ENCODE measurements at places on chromosomes 4 and X.
A peak's percentile ranks its signal among the peaks of the same experiment; 100 is the strongest.

- DNase-seq = no peak
Observed at GRCh38 chr4:36133658-36134057, 110.7 kb downstream of the ARAP2 start.

- DNase-seq = peak; percentile 97
Observed at GRCh38 chr4:17030543-17030942, 132.1 kb upstream of the LDB2 start.

- no peak for DNase-seq
Observed at GRCh38 chr4:57187246-57187645, 77.1 kb upstream of the IGFBP7 start.

DNA sequence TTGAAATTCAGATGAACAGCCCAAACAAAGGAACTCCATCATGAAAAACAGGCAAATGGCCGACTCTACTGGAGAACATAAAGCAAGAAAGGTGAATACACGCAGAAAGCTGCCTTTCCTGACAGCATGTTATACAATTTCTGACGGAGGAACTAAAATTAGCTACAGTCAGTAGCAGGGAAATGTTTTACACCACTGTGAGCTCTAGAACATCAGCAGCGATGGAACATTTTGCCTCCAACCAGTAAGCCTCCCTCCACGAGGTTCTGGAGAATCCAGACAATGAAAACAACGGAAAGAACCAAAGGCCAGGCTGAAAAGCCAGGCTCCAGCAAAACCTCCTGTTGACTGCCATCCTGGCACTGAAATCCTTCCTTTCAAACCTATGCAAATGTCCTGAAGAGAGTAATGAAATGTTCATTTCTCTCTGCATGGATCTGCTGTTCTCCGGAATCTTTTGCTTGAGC lies 78.9 kb downstream of the IRF2 start:
- DNase-seq = no peak

- DNase-seq = no peak
Observed at GRCh38 chrX:28969126-28969525, 381.9 kb downstream of the IL1RAPL1 start.

GRCh38 chr4:40909363-40909876 lies 159.7 kb downstream of the NSUN7 start:
- peak; percentile 51 for DNase-seq
